ENCODE measurements at places on chromosomes 6 and 20. TPM values are rescaled to one million over a fixed set of nuclear protein-coding genes. Genes with fewer than 3 reads are reported as not detected.

DNA sequence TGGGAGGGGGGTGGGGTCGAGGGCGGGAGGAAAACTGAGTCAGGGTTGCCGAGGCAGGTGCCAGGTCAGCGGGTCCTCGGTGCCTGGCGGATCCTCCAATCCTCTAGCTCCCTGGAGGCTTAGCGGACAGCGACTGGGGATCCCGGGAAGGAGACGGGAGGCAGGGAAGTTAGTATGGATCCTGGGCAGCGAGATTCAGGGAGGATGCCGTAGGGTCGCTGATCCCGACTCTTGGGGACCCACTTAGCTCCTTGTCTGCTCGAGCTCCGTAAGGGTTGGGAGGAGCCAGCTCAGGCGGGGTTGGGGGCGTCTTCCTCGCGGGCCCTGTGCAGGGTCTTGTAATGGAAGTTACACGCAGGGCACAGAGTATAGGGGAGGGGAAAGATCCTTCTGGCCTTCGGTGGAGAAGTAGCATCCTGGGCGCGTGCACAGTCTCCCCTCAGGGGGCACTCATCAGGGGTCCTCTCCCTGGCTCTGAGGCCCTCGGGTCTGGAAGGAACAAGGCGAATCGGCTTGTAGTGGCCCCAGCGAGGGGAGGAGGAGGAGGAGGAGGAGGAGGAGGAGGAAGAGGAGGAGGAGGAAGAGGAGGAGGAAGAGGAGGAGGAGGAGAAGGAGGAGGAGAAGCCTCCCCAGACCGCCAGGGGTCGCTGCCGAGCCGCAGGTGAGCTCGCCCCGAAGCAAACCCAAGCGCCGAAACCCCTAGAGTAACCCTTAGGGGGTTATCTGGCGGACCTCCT lies 6.4 kb upstream of the SLC12A5 start:
- DNase-seq = peak; percentile 58
- H3K4me1 ChIP-seq = no peaks in the 10 kb centered on the region
- no peaks in the 10 kb centered on the region for H3K27me3 ChIP-seq
- H3K4me3 ChIP-seq = peak overlapping the region; percentile 42
- H3K36me3 ChIP-seq = no peaks in the 10 kb centered on the region
- no peak overlapping the region for H3K27ac ChIP-seq

- no peak overlapping the region for H3K4me3 ChIP-seq
- H3K36me3 ChIP-seq = no peaks in the 10 kb centered on the region
- no peaks in the 10 kb centered on the region for H3K27me3 ChIP-seq
- H3K27ac ChIP-seq = no peak overlapping the region
- DNase-seq = peak; percentile 38
These were observed 14.0 kb downstream of the RBL1 start for GRCh38 chr20:37081717-37082289.

GRCh38 chr6:39086294-39086693 lies 28.7 kb downstream of the SAYSD1 start:
- no peak for DNase-seq
- H3K4me1 ChIP-seq = no peaks in the 10 kb centered on the region
- no peaks in the 10 kb centered on the region for H3K36me3 ChIP-seq
- H3K4me3 ChIP-seq = no peak overlapping the region
- H3K27ac ChIP-seq = no peak overlapping the region

- no peaks in the 10 kb centered on the region for H3K36me3 ChIP-seq
- no peak overlapping the region for H3K27ac ChIP-seq
- no peak for DNase-seq
- no peaks in the 10 kb centered on the region for H3K4me1 ChIP-seq
- no peak overlapping the region for H3K4me3 ChIP-seq
These were observed 33.2 kb upstream of the PLEKHG1 start for GRCh38 chr6:150566486-150566885.

DNA sequence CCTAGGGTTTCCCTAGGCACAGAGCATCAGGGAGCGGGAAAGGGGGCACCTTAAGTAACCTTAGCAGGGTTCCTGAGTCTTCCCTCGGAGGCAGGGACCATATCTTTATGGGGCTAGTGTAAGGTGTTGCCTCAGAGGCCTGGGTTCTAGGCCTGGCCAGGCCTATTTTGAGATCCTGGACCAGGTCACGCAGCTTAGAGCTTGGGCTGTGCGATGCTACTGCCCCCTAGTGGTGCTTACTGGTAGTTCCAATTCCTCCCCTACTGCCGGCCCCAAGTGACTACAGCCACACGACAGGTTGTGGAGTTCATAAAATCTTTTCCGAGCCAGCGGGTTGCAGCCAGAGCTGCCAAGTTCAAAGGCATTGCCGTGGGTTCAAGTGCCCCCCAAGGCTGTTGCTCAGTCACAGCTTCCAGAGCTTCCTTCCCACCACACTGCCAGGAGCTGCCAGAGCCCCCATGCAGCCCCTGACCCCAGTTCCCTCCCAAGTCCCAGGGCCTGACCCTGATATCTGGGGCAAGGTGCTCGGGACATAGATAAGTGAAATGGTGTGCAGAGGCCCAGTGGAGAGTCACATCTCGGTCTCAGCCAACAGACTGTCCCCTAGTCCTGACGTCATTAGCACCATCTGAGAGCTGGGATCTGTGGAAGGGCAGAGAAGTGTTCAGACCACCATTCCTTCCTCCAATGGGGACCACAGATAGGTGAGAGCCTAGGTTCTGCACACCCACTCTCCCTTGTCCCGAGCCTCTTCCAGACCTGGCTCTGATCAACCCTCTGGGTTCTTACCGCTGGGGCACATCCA lies 3.3 kb downstream of the LRRC73 start:
- no peak overlapping the region for H3K27ac ChIP-seq
- DNase-seq = peak; percentile 65
- H3K36me3 ChIP-seq = no peaks in the 10 kb centered on the region
- no peak overlapping the region for H3K4me3 ChIP-seq

- H3K4me1 ChIP-seq = no peaks in the 10 kb centered on the region
- H3K36me3 ChIP-seq = no peaks in the 10 kb centered on the region
- no peak overlapping the region for H3K4me3 ChIP-seq
These were observed 121.3 kb downstream of the TFAP2B start for GRCh38 chr6:50939931-50940330.

DNA sequence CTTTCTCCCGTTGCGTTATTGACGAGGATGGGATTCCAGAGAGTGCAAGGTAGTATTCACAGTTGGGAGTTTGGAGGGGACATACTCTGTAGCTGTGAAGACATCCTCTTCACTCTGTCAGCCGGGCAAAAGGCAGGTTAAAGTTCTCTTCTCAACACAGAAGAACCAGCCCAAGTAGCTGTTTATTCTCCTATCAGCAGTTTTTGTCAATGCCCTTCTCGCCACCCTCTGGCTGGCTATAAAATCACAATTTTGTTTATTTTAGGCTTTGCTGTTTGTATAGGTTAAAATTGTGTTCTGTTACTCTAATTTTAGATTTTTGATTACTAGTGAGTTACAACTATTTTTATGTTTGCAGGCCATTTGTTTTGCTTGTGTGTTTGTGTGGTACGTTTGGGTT lies 37.9 kb upstream of the MAS1 start:
- H3K36me3 ChIP-seq = no peaks in the 10 kb centered on the region
- DNase-seq = no peak
- no peaks in the 10 kb centered on the region for H3K4me1 ChIP-seq
- H3K27me3 ChIP-seq = no peaks in the 10 kb centered on the region

GRCh38 chr6:37140145-37140544 lies 29.8 kb upstream of the PIM1 start:
- peaks cover 34% of the 10 kb centered on the region for H3K4me1 ChIP-seq
- H3K36me3 ChIP-seq = no peaks in the 10 kb centered on the region
- H3K27ac ChIP-seq = no peak overlapping the region
- H3K27me3 ChIP-seq = no peaks in the 10 kb centered on the region

- H3K4me1 ChIP-seq = no peaks in the 10 kb centered on the region
- H3K36me3 ChIP-seq = no peaks in the 10 kb centered on the region
- no peak overlapping the region for H3K27ac ChIP-seq
- DNase-seq = no peak
These were observed 185.2 kb downstream of the FARS2 start for GRCh38 chr6:5446362-5447075.

DNA sequence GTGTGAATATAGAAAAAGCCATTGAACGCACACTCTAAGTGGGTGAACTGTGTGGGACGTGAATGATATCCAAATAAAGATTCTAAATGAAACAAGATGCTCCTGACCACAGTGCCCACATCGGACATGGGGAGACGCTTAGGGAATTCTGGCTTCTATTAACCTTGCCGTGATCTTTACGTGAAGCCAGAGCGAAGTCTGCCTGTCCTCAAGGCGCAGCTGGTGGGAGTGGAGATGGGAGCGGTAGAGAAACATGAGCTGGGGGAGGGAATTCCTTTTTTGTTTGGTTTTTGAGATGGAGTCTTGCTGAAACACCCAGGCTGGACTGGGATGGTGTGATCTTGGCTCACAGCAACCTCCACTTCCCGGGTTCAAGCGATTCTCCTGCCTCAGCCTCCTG lies 46.0 kb downstream of the VSTM2L start:
- no peaks in the 10 kb centered on the region for H3K4me1 ChIP-seq
- DNase-seq = no peak
- no peak overlapping the region for H3K27ac ChIP-seq
- H3K4me3 ChIP-seq = no peak overlapping the region

- no peak overlapping the region for H3K4me3 ChIP-seq
- no peaks in the 10 kb centered on the region for H3K4me1 ChIP-seq
- DNase-seq = peak; percentile 48
- H3K27ac ChIP-seq = no peak overlapping the region
- H3K27me3 ChIP-seq = no peaks in the 10 kb centered on the region
- H3K36me3 ChIP-seq = no peaks in the 10 kb centered on the region
These were observed 13.4 kb upstream of the FOXC1 start for GRCh38 chr6:1596088-1596852.

DNA sequence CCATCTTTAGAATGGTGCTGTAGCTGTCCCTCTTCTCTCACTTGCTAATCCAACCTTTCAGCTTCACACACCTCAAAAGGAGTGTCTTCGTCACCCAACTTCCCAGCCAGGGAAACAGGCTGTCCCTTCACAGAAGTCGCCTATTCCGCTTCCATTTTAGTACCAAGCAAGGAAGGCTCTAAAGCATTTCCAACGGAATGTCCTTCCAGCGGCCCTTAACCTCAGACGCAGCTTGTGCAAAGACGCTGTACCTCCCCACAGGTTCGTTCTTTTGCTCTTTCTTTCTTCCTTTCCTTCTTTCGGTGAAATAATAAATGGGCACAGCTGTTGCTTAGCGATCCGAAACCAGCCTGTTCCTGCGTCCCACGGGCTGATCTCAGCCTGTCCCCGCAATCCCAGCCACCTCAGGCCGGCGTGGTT lies 1.5 kb downstream of the PTPRT start:
- H3K36me3 ChIP-seq = no peaks in the 10 kb centered on the region
- H3K4me1 ChIP-seq = no peaks in the 10 kb centered on the region
- peaks cover 12% of the 10 kb centered on the region for H3K27me3 ChIP-seq
- H3K27ac ChIP-seq = no peak overlapping the region
- no peak overlapping the region for H3K4me3 ChIP-seq

DNA sequence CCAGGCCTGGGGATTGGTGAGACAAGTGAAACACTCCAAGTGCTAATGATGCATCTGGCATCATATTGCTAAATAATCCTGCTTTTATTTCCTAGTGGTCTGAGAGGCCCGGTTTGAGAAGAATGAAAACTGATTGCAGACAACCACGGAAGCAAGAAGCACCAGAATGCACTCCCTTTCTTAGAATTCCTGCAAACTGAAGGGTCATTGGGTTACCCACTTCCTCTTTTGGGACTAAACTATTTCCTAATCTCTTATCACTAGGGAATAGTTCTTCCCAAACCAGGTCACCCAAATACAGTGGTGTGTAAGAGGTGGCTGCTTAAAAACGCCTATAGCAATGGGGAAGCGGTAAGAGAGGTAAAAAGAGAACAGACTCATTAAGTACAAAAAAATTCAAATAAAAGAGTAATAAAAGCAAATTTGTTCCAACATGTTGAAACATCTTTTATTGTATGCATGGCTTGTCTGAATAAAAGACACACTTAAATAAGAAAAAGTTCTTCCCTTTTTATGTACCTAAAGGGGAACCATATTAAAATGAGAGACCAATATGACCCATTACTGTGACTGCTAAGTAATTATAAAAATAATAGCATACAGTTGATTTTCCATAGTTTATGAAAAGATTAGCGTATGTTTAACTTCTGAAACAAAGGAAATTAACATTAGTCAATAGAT lies 125.8 kb downstream of the MYB start:
- no peaks in the 10 kb centered on the region for H3K4me1 ChIP-seq
- no peak overlapping the region for H3K27ac ChIP-seq
- no peak for DNase-seq
- H3K36me3 ChIP-seq = no peaks in the 10 kb centered on the region
- no peaks in the 10 kb centered on the region for H3K27me3 ChIP-seq

GRCh38 chr20:37538003-37538402 lies 10.3 kb upstream of the BLCAP start:
- DNase-seq = no peak
- H3K27ac ChIP-seq = no peak overlapping the region
- no peak overlapping the region for H3K4me3 ChIP-seq
- no peaks in the 10 kb centered on the region for H3K27me3 ChIP-seq
- H3K4me1 ChIP-seq = no peaks in the 10 kb centered on the region

- no peaks in the 10 kb centered on the region for H3K36me3 ChIP-seq
- H3K27me3 ChIP-seq = no peaks in the 10 kb centered on the region
- no peak for DNase-seq
- H3K4me1 ChIP-seq = peaks cover 6% of the 10 kb centered on the region
- H3K4me3 ChIP-seq = no peak overlapping the region
- H3K27ac ChIP-seq = no peak overlapping the region
These were observed 125.0 kb upstream of the HDGFL1 start for GRCh38 chr6:22444330-22444729.

GRCh38 chr6:25122001-25122400 lies 157.2 kb upstream of the CARMIL1 start:
- no peaks in the 10 kb centered on the region for H3K4me1 ChIP-seq
- no peak overlapping the region for H3K4me3 ChIP-seq
- peak overlapping the region; percentile 40 for H3K27ac ChIP-seq
- H3K27me3 ChIP-seq = no peaks in the 10 kb centered on the region
- no peaks in the 10 kb centered on the region for H3K36me3 ChIP-seq
- no peak for DNase-seq

DNA sequence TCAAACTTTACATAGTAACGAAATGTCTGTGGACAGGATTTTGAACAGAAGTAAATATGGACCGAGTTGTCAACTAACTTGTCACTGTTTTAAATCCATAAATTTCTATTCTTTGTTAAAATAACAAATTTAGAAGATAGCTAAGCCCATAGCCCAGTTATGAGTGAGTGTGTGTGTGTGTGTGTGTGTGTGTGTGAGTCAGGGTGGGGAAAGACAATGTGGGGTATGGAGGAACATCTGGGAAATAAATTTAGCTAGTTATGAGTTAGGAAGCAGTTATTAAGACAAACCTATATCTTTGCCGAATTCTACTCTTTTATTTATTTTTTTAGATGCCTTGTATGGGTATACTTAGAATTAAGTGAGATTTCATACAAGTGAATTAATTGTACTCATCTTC lies 9.0 kb downstream of the TPBG start:
- H3K36me3 ChIP-seq = no peaks in the 10 kb centered on the region
- no peaks in the 10 kb centered on the region for H3K27me3 ChIP-seq
- no peaks in the 10 kb centered on the region for H3K4me1 ChIP-seq

- H3K27me3 ChIP-seq = no peaks in the 10 kb centered on the region
- no peaks in the 10 kb centered on the region for H3K36me3 ChIP-seq
- no peak overlapping the region for H3K4me3 ChIP-seq
- H3K4me1 ChIP-seq = peaks cover 7% of the 10 kb centered on the region
- H3K27ac ChIP-seq = no peak overlapping the region
These were observed 7.8 kb upstream of the CST3 start for GRCh38 chr20:23645575-23645974.

NKAIN4 gene
- not detected for total RNA-seq

DTNBP1 gene
- 24.5 TPM for total RNA-seq

EYA4 gene
- 0.19 TPM for total RNA-seq

BFSP1 gene
- not detected for total RNA-seq

ULBP3 gene
- not detected for total RNA-seq

All from Peyer's patch (tissue), 4 donors.